ENCODE measurements at places on chromosomes 4 and X. TPM values are rescaled to one million over a fixed set of nuclear protein-coding genes. Genes with fewer than 3 reads are reported as not detected.
A peak's percentile ranks its signal among the peaks of the same experiment; 100 is the strongest.

GSPT2 gene
- total RNA-seq, result 11.4 TPM

EXOC1 gene
- 22.2 TPM for total RNA-seq

NLRP2B gene
- total RNA-seq, result not detected

DNA sequence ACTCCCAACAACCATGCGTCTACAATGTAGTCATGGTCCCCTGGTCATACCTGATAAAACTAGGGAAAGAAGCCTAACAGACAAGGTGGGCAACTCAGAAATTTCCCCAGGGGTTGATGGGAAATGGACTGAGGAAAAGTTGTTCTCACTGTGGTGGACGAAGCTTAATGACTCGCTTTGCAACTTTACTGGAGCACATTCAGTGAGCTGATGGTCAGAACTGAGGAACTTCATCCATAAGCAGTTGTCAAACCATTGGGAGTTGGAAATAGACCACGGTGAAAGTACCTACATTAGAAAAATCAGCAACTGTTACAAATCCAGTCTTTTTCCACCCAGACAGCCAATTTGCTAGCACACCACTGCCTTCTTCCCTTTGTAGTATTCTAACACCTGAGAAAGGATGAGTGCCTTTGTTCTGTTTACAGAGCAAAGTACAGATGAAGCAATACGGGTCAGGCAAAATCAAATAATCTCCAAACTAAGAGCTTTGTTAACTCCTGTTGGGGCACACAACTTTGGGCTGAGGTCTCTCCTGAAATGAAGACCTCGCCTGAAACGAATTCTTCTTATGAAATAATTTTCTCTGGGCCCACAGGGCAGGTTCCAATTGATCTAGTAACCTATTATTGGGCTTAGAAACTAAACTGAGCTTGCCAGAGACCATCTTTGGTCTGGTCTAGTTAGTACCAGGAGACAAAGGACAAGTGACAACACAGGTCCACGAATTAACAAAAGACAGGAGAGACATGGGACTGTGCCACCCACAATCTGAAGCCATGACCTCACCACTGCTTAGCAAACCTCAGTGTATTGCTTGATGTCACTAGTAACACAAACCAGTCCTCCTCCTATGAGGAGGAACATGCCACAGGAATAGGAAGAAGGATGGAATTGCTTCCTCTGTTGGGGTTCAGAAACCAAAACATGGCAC is 58.9 kb upstream of the NFKB1 start:
- no peak for DNase-seq

- peak; percentile 24 for DNase-seq
Observed at GRCh38 chr4:163484906-163485305, 9.6 kb upstream of the TMA16 start.

GRCh38 chrX:9628779-9629493 is 136.7 kb downstream of the GPR143 start:
- no peak for DNase-seq

GRCh38 chr4:114225436-114225835 is 246.0 kb upstream of the ARSJ start:
- DNase-seq, result no peak

- no peak for DNase-seq
Observed at GRCh38 chr4:13928214-13928613, 300.7 kb upstream of the BOD1L1 start.

Measured in activated T-helper 2 cell treated with anti-CD3 and anti-CD28 coated beads, Interferon-gamma antibody, Interleukin-2, Interleukin-4, amounts not matched to agents 10 μg/mL and 5 μg/mL and 100 μg/mL, durations not matched to agents 14 hours and 24 hours and 36 hours (primary cell).